ENCODE measurements at places on chromosomes 12 and 14.

DNA sequence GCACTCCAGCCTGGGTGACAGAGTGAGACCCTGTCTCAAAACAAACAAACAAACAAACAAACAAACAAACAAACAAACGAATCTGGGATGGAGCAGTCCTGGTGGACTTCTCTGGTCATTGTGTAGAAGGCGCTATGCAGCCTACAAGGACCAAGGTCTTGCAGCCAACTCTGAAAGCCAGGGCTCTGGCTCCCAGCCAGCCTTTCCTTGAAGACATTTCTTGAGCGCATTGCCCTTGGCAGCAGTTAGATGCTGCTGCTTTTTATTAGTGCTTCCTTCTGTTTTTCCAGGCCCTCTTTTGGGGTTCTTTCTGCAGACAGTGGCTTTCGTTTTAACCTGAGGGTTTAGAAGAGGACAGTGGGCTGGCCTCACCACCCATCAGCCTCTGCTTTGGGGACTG is 20.2 kb downstream of the CCDC177 start:
- no peak for DNase-seq

- DNase-seq, result no peak
Observed at GRCh38 chr12:60522684-60523400, 927.0 kb downstream of the SLC16A7 start.

DNA sequence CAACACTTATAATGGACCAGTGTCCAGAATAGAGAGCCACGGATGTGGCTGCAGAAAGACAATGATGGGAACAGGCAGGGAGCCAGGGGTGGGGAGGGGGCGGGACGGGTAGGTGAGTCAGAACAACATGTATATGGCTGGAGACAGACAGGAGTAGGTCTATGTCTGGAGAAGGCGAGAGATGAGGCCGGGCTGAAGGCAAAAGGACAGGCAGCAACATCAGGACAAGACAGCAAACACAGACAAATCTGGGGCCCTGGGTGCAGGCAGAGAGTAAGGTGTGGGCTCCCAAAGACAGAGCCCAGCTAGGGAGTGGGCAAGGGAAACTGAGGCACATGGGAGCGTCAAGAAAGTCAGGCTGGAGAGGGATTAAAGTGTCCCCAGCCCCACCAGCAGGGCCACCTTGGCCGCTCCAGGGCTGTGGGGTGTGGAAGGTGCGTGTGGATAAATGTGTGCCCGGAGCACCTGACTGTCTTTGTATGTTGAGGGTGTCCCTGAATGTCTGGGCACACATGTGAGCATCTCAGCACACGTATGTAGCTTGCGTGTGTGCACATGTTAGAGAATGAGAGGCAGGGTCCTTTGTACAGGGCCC is 44.1 kb downstream of the FAM222A start:
- DNase-seq, result no peak

DNA sequence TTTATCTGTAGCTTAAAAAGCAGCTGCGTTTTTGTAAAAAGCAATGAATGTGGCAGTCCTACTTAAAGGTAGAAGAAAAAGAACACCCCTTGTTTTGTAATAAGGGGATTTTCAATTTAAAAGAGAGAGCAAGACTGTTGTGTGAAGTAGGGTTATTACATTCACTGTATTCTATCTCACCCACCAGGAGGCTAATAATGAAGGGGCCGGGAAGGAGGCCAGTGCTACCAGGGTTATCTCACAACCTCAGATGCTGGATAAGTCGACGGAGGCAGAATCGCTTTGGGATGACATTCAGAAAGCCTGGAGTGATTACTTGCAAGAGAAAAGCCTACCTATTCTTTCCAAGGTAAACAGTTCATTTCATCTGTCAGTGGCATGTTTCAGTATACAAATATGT is 97.7 kb downstream of the RMST start:
- no peak for DNase-seq

DNA sequence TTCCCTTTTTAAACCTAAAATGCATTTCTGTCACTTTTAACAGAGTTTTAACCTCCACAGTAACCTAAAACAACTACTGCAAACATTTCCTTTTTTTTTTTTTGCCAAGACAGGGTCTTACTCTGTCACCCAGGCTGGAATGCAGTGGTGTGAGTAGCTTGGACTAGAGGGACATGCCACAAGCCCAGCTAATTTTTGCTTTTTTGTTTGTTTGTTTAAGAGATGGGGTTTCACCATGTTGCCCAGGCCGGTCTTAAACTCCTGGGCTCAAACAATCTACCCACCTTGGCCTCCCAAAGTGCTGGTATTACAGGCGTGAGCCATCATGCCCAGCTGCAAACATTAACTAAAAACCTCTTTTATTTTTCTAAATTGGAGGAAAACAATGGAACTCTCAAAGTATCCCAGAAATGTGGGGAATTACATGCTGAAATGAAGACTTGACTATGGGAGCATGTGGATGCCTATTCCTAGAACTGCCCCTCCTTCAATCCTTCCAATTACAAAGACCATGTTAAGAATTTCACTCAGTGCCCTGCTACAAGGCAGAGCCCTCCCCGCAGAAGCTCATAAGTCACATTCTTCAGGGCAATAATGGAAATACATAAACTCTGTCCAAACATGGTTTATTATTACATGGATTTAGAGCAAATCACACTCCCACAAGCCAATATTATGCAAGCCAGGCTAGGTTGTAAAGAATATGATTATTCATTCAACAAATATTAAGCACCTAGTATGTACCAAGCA is 66.9 kb downstream of the C12orf56 start:
- DNase-seq, result no peak

- DNase-seq, result no peak
Observed at GRCh38 chr12:48001505-48002413, 2.5 kb downstream of the COL2A1 start.

GRCh38 chr12:5577211-5577612 is 145.3 kb downstream of the NTF3 start:
- DNase-seq, result no peak

GRCh38 chr12:44335030-44335429 is 499.1 kb downstream of the TMEM117 start:
- DNase-seq, result no peak

DNA sequence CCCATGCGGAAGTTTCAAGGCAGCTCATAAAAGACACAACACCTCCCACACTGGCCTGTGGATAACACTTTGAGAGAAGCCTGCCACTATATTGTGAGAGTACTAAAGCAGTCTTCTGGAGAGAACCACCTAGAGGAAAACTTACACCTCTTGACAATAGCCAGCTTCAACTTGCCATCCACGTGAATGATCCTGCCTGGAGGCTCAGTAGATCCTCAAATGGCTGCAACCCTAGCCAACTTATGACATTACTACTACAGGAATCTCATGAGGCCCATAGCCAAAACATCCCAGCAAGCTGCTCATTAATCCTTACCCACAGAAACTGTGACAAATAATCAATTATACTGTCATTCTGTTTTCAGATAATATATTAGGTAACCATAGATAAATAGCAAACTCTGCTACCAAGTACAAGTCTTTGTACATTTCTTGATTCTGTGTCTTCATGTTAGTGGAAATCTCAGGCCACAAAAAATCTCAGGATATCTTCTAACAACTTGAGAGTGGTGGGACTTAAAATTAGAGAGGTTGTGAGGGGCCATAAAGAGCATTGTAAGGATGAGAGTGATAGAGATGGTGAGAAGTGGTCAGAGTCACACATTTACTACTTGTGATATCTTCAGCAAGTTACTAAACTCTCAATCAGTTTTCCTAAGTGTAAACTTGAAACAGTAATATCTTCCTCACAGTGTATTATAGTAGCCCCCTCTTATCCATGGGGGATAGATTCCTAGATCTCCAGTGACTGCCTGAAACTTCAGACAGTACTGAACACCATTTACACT is 368.0 kb downstream of the C12orf50 start:
- DNase-seq, result no peak

GRCh38 chr12:72974954-72975555 is 702.9 kb downstream of the TRHDE start:
- no peak for DNase-seq

DNA sequence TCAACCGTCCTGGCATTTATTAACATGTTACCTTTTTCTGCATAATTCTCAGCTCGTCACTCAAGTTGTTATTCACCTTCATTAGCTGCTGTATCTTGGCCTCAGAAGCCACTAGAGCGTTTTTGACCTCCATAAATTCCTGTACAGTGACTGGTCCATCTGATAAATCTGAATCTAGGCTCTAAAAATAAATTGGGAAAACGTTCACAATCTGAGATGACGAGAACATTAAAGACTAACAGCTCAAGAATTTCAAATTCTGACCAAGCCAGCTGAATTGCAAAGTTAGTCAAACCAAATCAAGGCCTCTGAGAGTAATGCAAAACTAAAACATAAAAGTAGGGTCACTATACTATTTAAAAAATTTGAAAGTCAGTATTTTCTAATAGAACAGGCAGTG is 45.0 kb downstream of the GIT2 start:
- DNase-seq, result no peak

- DNase-seq, result no peak
Observed at GRCh38 chr12:52969828-52970569, 21.1 kb downstream of the KRT18 start.

DNA sequence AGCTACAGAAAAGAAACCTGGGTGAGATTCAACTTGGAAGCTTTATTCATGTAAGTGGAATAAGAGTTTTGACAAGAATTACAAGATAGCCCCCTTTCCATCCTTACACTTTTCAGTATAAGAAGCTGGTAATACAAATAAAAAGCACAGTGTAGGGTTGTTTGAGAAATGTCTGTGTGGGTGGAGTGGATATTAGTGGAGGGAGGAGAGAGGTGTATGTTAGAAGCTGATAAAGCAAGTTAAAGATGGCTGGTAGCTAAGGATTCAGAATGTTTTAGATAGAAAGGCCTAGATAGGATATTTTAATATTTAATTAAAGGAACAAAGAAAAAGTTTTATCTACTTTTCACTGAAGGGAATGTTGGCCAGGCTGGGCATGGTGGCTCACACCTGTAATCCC is 12.5 kb downstream of the CFAP54 start:
- DNase-seq, result no peak

- no peak for DNase-seq
Observed at GRCh38 chr12:132154341-132154761, 10.1 kb downstream of the NOC4L start.

GRCh38 chr12:104154286-104154685 is 16.3 kb upstream of the NFYB start:
- no peak for DNase-seq

DNA sequence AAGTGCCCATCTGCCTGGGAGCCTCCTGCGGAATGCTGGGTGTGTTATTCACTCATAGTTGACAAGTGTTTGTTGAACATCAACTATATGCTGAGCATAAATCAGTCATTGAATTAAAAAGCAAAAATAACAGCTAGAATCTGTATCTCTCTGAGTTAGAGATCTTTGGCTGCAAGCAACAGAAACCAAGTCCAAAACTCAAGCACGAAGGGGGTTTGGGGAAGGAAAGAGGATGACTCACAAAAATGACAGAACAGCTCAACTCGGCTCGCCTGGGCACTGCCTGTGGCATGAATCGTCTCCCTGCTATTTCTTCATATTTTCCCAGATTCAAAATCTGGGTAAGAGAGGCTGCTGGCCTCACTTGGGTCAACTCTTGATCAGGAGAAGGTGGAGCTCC is 72.6 kb upstream of the NCOR2 start:
- DNase-seq, result no peak

- no peak for DNase-seq
Observed at GRCh38 chr12:131528144-131528543, 182.7 kb upstream of the SFSWAP start.

DNA sequence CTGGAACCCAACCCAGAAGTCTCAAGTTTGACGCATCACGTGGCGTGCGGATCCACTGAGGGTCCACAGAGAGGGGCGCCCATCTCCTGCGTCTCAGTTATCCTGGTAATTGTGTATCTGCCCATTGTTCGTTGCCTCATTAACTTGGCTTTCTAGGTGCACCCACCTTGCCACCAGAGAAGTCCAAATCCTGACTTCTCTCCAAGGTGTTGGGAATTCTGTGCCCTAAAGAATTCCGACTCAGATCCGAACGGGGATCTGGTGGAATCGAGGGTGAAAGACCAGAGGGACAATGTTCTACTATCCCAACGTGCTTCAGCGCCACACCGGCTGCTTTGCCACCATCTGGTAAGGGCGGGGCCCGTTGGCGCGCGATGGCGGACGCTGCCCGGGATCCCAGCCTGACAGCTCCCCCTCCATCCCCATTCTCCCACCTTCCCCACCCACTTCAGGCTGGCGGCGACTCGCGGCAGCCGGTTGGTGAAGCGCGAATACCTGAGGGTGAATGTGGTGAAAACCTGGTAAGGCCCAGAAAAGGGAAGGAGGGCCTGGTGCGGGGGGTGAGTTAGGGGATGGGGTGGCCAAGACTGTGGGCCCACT is 481 bp downstream of the REC8 start:
- DNase-seq, result no peak
